DND-41 (cell line): ENCODE measurements at places on chromosomes 7 and 10.
A peak's percentile ranks its signal among the peaks of the same experiment; 100 is the strongest.

DNA sequence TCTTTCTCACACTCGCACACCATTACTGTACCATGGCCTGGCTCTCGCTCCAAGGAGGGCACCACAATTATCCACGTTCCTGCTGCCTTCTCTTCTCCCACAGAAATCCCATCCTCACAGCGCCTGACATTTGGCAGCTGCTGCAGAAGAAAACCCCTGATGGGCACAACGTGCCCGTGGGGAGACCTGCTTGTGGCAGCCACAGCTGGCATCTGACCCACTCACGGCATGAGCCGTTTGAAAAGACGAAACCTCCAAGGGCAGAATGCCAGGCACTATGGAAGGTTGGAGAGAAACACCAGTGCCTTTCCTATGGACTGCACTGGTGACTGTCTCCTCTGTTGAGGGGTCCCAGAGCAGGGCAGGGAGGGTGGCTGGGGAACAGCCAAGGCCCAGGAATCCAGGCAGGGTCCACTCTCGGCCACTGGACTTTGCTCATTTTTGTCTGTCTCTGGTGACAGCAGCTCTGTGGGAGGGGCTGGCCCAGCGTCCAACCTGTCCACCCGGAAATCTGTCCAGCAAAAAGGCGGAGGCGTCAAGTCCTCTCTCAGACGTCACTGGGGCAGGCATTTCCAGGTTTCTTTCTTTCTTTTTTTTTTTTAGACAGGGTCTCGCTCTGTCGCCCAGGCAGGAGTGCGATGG is 61.0 kb upstream of the MKRN1 start:
- no peak for DNase-seq

DNA sequence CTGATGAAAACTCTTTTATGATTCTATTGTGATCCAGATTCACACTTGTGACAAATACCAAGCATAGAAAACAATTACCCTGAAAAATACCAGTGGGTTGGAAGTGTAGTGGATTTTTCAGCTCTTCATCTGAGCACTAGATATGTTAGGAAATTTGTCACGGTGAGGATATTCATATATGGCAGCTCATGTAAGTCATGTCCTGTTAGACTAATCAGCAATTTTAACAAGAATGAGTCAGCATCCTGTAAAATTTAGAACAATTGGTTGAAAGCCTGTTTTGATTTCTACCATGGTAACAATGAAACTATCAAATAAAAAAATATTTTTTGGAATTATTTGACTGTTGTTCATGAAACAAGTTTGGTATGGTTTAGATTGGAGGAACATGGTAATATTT is 334.3 kb downstream of the CACNA2D1 start:
- no peak for DNase-seq

DNA sequence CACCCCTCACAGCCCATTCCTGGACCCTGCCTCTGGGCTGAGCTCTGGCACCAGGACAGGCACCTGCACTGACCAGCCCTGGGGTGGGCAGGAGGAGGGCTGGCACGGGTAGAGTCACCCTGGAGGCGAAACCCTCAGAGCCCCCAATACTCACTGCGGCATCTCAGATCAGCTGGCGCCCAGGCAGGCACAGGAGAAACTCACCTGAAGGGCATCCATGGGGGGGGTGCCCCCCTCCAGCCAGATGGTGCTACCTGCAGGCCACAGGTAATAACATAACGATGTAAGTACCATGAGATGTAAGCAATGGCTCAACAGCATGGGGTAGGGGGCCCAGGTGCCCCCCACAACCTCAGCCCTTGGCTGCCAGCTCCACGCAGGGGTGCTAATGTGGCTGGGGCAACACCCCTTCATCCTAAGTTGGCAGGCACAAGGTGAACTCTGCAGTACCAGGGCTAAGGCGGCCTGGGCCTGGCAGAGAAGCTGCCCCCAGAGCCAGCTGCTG is 12.1 kb upstream of the PYROXD2 start:
- DNase-seq = no peak

DNA sequence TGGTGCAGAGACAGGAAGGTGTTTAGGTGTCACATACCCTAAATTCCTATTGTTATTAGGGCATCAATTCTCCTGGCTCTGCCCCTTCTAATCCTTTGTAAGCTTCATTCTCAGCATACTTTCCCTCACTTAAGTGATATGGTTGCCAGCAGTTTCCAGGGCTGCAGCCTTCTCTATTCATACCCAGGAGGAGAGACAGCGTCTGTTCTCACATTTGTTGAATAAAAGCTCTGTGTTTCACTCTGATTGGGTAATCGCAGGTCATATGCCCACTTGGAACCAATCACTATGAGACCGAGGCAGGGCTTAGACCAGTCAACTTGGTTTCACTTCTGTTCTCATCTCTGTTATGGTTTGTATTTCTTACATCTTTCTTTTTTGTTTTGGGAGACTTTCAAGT is 109.6 kb upstream of the MTPN start:
- DNase-seq = peak; percentile 13

DNA sequence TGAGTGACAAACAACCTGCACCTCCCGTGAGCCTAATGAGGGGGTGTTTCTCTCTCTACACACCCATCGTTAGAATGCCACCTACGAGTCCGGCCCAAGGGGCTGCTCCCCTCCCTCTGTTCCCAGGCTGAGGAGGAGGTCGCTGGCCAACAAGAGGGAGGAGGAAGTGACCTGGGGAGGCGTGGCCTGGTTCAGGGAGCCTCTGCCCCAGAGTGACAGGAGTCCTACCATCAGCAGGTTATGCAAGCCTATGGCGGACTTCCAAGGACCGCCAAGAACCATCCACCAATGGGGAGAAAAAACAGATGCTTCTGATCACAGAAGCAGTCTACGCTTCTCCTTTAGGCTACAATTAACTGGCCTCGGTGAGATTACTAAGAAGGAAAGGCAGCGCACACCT is 12.3 kb upstream of the EGFR start:
- DNase-seq = no peak

- DNase-seq = no peak
Observed at GRCh38 chr10:118957966-118958365, 71.5 kb upstream of the NANOS1 start.

GRCh38 chr7:95104739-95105138 is 197.3 kb downstream of the PPP1R9A start:
- DNase-seq = no peak

- DNase-seq = peak; percentile 66
Observed at GRCh38 chr10:77926566-77927401, at the start of gene DLG5. DLG5 (minus strand) TSS chr10:77926755; CDS start chr10:77926520, 235 bp downstream.
